ENCODE measurements at places on chromosomes 6 and 20.

DNA sequence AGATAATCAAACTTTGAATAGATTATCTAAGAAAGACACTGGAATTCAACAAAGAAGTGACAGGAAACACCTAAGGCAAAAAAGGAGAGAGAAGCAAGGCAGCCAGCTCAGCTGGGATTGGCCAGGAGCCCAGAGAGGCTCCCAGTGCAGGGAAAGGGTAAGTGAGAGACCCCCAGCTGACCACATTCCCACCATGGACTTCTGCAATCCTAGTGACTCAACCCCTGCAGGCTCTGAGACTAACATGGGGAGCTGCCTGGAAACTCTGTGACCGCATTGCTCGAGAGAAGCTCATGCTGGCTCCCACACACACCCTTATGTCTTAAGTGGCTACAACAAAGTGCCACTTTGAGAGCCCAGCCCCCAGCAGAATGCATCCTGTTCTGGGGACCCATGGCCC, 215.1 kb downstream of the PACRG start:
- DNase-seq, result peak; percentile 92

GRCh38 chr6:107691062-107691751, 132.9 kb downstream of the SCML4 start:
- DNase-seq, result peak; percentile 86

- no peak for DNase-seq
Observed at GRCh38 chr6:53128842-53129241, 19.8 kb downstream of the GCM1 start.

DNA sequence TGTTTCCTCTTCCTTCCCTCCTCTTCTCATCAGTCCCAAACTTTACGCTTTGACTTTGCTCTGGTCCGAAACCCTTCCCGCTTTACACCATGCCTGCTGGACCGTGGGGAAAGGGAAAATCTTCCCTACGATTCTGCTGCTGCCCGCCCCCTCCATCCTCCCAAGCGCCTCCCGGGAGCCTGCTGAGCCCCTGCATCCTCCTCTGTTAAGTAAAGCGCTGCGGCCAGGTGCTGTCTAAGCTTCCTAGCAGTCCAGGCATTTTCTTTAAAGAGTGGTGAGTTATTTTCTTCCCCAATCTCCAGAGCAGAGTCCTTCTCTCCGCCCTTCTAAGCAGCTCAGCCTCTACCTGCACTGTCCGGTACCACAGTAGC, 376.3 kb downstream of the RNGTT start:
- DNase-seq, result no peak
